ENCODE measurements at places on chromosomes 1 and 21.
A peak's percentile ranks its signal among the peaks of the same experiment; 100 is the strongest.

DNA sequence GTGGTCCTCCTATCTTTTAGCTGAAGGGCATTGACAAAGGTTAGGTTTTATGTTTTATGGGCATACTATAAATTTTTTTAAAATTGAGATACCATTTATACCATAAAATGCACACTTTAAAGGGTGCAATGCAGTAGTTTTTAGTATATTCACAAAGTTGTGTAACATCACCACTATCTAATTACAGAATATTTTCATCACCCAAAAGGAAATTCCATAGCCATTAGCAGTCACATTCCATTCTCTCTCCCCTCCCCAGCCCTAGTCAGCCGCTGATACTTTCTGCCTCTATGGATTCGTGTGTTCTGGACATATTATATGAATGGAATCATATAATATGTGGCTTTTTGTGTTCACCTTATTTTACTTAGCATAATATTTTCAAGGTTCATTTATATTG, 135.8 kb upstream of the B3GALT2 start:
- DNase-seq = no peak

GRCh38 chr1:239884796-239885195, 206.9 kb upstream of the FMN2 start:
- no peak for DNase-seq

DNA sequence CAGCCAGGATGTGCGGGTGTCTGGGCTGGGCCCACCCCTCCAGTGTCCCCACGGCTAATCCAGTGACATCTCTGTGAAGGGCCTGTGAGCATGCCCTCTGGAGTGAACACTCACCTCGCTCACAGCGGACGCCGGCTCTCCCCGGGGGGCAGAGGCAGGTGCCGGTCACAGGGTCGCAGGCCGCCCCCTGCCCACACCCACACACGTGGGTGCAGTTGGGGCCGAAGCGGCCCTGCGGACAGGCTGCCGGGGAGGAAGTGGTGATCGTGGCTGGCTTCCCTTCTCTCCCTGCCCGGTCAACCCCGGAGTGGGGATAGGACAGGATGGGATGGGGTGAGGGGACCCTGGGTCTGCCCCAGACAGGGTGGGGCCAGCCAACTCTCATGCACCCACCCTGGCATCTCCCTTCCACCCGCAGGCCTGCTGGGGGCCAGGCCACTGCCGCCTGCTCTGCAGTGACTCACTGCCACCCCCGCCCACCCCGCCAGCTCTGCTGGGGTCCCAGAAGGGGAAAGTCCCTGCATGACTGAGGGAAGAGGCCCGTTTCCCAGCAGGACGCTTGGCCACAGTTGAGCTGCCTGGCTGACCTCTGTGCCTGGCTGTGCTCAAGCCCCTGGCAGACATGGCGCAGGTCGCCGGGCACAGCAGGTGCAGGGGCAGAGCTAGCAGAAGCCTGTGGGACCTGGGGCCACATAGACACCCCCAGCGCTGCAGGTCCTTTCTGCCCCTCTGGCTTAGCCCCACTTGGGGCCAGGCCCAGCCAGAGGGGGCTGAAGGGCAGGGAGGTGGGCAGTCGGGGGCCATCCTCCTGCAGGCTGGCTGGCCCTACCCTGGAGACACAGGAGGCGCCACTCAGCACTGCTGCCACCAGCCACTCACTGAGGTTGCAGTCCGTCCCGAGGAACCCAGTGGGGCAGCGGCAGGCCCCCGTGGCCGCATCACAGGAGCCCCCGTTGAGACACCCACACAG, 41.6 kb downstream of the ARHGEF16 start:
- peak; percentile 35 for DNase-seq

DNA sequence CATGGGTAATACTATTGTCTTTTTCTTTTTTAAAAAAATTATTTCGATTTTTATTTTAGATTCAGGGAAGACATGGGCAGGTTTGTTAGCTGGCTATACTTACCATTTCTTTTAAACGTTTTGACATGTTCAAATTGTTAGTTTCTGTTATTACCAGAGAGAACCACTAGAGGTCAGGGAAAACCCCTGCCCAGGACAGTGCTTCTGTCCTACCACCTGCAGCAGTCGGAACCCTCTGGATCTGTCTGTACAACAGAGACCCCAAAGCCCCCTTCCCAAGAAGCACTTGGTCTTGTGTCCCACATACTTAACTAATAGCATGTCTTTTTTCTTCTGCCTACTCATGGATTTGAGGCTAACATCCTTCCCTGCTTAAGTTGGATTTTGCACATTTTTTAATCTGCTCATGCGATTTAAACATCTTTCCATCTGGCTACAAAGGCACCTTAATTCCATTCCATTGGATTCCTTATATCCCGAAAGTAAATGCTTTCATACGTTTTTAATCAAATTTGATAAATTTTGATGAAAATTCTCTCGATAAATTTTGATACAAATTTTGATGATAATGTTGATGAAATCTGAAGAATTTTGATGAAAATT, 10.0 kb upstream of the C1orf115 start:
- DNase-seq = peak; percentile 45

GRCh38 chr21:25967181-25967900, 203.2 kb downstream of the APP start:
- peak; percentile 86 for DNase-seq

DNA sequence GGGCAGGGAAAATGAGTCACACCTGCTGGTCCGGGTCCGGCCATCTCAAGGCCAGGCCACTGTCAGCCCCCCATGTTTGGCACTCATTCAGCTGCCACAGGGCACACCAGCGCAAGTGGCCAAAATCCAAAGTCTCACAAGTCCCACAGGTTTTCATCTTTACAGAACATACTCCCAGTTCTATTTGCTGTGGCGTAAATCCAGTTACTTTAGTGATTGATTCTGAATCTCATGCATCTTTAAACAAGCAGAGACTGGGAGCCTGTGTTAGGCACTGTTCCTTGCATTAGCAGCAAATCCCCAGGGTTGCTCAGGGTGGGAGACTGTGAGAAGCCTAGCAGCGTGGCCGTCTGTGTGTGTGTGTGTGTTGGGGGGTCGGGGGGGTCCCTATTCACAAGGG, 1.1 kb upstream of the SLC2A5 start:
- no peak for DNase-seq

DNA sequence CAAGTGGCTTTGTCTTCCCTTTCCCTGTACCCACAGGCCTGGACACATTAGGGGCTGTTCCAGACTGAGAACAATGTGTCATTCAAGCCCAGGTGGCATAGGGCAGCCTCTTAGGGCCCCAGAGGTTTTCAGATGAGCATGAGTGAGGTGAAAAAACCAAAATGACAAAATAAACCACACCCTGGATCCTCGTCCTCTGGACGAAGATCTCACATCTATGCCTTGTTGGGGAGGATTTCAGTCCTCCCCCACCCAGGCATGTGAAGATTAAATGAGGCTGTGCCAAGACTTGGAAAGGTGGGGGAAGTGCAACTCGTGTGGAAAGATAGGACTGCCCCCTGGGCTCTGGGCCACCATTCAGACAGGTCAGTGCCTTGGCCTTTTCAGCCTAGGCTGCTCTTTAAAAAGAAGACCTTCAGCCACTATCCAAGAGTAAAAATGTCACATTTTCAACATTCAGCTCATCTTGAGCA, 32.8 kb upstream of the IL19 start:
- DNase-seq = peak; percentile 34

- DNase-seq = no peak
These were observed 296.0 kb upstream of the ST6GALNAC5 start for GRCh38 chr1:76571248-76571647.

DNA sequence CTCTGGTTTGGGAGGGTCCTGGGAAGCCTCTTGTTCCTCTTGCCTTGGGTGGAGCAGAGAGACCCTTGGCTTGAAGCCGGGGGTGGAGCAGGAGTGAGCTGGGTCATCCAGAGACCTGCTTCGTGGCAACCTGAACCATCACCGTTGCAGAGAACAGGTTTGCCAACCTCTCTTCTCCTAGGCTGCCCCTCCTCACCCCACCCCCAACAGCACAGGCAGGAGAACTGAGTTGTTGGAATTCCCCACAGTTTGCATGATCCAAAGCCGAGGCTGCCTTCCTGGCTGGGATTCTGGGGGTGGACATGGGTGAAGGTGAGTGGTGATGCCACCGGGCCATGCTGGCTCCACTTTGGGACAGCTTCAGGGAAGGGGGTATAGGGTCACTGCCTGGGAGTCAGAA, 2.2 kb downstream of the WNT4 start:
- no peak for DNase-seq
